ENCODE measurements at places on chromosomes 3 and 15.
A peak's percentile ranks its signal among the peaks of the same experiment; 100 is the strongest.

DNA sequence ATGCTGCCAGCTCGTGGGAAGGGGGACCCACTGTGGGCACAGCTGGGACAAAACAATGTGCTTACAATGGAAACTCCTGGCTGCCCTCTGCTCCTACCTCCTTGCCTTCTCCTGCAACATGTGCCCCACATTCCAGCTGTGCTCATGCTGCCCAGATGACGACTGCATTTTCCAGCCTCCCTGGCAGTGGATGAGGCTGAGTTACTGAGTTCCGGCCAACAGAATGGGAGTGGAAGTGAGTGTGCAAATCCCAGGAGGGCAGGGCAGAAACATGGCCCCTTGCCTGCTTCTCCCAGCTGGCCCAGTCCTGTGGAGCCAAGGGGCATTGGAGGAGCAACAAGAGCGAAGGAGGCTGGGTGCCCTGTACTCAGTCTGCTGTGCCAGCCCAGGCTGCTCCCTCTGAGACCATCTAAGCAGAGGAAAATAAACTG, 17.1 kb downstream of the KLF15 start:
- peaks cover 42% of the 10 kb centered on the region for H3K4me1 ChIP-seq
- no peaks in the 10 kb centered on the region for H3K27me3 ChIP-seq
- DNase-seq: peak; percentile 62
- H3K4me3 ChIP-seq: no peak overlapping the region

DNA sequence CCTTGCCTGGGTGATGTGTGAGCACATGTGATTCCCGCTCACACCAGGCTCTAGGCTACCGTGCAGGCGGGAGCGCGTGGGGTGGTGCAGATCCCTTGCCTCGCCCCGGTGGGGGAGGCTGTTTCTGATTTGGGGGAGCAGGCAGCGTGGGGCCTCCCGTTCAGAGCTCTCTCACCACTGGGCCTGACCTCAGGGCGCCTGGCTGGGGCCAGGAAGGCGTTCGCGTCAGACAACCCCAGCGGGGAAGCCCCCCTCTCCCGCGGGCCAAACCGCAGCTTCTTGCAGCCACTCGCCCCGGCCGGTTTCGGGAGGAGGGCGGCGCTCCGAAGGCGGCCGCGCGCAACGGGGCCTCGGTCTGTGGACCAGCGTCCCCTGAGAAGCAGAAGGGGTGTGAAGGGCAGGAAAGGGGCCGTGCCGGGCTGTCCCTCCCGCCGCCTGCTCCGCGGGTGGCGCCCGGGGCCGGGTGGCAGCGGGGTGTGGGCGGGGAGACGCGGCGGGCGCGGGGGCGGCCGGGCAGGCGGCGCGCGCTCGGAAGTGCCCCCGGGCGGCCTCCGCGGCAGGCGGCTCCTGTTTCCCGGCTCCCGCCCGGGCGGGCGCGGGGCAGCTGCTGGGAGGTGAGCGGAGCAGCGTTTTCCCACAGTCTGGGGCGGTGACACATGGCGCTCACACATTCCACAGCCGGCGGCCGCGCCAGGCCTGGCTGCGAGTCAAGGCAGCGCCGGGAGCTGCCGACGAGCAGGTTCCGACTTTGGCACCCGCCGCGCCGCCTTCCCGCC, 65.1 kb upstream of the HES1 start:
- H3K27me3 ChIP-seq: no peaks in the 10 kb centered on the region
- DNase-seq: peak; percentile 92
- peak overlapping the region; percentile 59 for H3K4me3 ChIP-seq
- no peaks in the 10 kb centered on the region for H3K36me3 ChIP-seq
- peak overlapping the region; percentile 83 for H3K27ac ChIP-seq

DNA sequence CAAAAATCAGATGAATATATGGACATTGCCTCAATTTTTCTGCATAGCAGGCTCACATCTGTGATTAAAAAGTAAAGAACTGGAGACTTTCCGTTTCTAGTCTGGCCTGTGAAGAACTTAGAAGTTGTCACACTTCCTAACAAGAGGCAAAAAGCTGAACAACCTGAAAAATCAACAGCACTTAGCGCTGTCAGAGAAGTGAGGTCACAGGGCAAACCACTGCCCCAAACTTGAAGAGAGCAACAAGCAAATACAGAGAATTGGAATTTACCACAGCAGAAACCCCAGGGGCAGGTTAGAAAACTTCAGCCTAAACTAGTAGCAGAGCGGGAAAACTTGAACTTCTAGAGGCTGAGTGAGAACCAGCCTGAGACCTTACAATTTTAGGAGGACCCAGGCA, 38.9 kb downstream of the CCDC54 start:
- no peaks in the 10 kb centered on the region for H3K4me1 ChIP-seq
- no peak overlapping the region for H3K4me3 ChIP-seq
- no peaks in the 10 kb centered on the region for H3K27me3 ChIP-seq

- H3K4me3 ChIP-seq: no peak overlapping the region
- no peaks in the 10 kb centered on the region for H3K27me3 ChIP-seq
- no peak overlapping the region for H3K27ac ChIP-seq
- no peaks in the 10 kb centered on the region for H3K36me3 ChIP-seq
- no peaks in the 10 kb centered on the region for H3K4me1 ChIP-seq
Measured at GRCh38 chr3:139906418-139906817, 28.6 kb upstream of the CLSTN2 start.

- DNase-seq: no peak
- H3K27ac ChIP-seq: no peak overlapping the region
- H3K4me3 ChIP-seq: no peak overlapping the region
- peaks cover 43% of the 10 kb centered on the region for H3K36me3 ChIP-seq
- no peaks in the 10 kb centered on the region for H3K27me3 ChIP-seq
- no peaks in the 10 kb centered on the region for H3K4me1 ChIP-seq
Measured at GRCh38 chr15:100614918-100615317, 12.5 kb downstream of the ASB7 start.

DNA sequence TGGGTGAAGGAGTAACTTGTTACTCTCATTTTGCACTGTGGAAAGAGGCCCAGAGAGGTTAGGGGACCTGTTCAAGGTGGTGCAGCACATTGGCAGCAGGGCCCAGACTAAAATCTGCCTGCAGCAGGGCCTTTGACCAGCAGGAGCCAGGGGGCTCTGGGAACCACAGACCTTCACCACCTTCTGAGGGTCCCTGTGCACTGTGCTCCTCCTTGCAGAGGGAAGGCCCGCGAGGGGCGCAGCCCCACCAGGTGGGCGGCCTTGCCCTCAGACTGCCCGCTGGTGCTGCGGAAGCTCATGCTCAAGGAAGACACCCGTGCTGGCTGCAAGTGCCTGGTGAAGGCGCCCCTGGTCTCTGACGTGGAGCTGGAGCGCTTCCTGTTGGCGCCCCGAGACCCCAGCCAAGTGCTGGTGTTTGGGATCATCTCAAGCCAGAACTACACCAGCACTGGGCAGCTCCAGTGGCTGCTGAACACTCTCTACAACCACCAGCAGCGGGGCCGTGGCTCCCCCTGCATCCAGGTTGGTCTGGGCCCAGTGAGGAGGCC, 61.5 kb upstream of the FGD5 start:
- no peaks in the 10 kb centered on the region for H3K36me3 ChIP-seq
- no peak overlapping the region for H3K27ac ChIP-seq
- no peaks in the 10 kb centered on the region for H3K27me3 ChIP-seq
- H3K4me1 ChIP-seq: no peaks in the 10 kb centered on the region

DNA sequence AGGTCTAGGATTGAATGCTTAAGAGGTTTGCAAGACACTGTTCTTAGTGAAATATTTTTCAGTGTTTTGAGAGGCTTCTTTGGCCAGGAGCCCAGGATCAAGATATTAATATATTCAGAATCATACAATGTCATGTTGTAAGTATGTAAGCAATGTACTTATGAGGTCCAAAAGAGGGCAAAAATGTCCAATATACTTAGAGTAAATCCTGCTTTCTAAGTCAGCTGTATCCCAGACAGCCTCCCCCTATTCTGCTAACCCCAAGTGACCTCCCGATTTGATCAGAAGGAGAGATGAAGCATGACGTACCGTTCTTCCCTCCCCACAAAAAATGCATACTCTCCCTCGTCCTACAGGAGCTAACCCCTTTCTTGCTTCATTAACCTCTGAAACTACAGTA, 70.9 kb downstream of the CHAC1 start:
- no peaks in the 10 kb centered on the region for H3K27me3 ChIP-seq
- no peak overlapping the region for H3K27ac ChIP-seq
- no peaks in the 10 kb centered on the region for H3K4me1 ChIP-seq
- no peaks in the 10 kb centered on the region for H3K36me3 ChIP-seq
- DNase-seq: no peak

GRCh38 chr3:70982284-70982683, 601.2 kb downstream of the FOXP1 start:
- H3K27ac ChIP-seq: peak overlapping the region; percentile 64

DNA sequence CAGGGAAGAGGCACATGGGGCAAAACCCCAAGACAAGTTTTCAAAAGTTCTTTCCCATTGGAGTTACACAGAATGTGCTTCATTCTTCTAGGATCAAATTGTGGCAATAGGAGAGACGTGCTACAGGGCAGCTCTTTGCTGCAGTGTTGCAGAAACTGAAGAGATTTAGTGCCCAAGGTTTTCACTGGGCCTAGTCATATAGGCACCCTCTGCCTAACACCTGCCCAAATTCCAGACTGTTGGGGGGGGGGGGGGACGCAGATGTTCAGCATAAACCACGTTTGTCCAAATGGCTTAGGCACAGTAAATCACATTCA, 346.8 kb upstream of the ZNF717 start:
- H3K36me3 ChIP-seq: no peaks in the 10 kb centered on the region
- no peaks in the 10 kb centered on the region for H3K4me1 ChIP-seq
- H3K27me3 ChIP-seq: no peaks in the 10 kb centered on the region

GRCh38 chr15:71051539-71051938, 63.7 kb upstream of the THSD4 start:
- no peaks in the 10 kb centered on the region for H3K27me3 ChIP-seq
- DNase-seq: no peak
- H3K27ac ChIP-seq: no peak overlapping the region
- H3K4me1 ChIP-seq: no peaks in the 10 kb centered on the region

DNA sequence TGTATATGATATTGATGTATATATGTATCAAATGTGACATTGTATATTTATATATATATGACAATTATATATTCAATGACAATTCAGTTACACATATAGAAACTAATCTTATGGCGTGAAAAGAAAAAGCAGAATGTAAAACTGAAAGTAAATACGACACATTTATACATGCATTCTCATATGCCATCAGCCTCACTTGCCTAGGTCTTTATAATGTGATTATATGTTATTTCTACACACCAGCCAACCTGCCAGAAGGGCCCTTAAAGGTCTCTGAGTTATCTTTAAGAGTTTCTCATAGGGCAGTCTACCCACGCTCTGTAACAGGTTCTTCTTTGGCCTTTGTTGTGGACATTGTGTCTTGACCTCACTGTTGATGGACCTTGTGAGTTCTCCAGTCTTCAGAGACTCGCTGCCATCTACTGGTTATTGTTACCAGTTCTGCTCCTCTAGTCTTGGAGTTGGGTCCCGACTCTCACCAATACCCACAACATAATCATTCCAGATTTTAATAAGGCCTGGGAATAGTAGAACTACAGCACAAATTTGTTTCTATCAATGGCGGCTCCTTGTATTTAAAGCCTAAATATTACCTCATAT, 371.5 kb upstream of the GOLIM4 start:
- no peaks in the 10 kb centered on the region for H3K36me3 ChIP-seq
- H3K27ac ChIP-seq: no peak overlapping the region
- no peak overlapping the region for H3K4me3 ChIP-seq
- DNase-seq: no peak
- no peaks in the 10 kb centered on the region for H3K27me3 ChIP-seq

DNA sequence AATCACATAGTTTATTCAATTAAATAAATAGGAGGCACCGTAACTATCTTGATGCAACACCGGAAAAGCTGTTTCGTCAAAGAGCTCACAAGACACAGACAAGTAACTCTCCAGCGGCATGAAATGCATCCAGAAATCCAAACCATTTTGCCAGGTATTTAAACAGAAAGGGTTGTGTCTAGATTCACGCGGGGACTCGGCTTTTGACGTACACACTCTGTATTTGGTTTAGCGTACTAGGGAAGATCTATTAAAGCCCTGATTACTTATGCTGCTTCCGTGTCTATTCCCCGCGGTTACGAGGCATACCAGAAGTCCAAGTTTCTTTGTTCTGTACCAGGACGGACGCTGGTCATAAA, 718 bp downstream of the BNIP2 start:
- H3K36me3 ChIP-seq: no peaks in the 10 kb centered on the region
- H3K27ac ChIP-seq: peak overlapping the region; percentile 100
- peak overlapping the region; percentile 96 for H3K4me3 ChIP-seq
- no peak for DNase-seq
- H3K27me3 ChIP-seq: no peaks in the 10 kb centered on the region

GRCh38 chr15:60184579-60184978, 180.5 kb downstream of the FOXB1 start:
- no peak overlapping the region for H3K4me3 ChIP-seq
- no peaks in the 10 kb centered on the region for H3K4me1 ChIP-seq
- DNase-seq: no peak
- H3K27ac ChIP-seq: no peak overlapping the region
- H3K27me3 ChIP-seq: no peaks in the 10 kb centered on the region

DNA sequence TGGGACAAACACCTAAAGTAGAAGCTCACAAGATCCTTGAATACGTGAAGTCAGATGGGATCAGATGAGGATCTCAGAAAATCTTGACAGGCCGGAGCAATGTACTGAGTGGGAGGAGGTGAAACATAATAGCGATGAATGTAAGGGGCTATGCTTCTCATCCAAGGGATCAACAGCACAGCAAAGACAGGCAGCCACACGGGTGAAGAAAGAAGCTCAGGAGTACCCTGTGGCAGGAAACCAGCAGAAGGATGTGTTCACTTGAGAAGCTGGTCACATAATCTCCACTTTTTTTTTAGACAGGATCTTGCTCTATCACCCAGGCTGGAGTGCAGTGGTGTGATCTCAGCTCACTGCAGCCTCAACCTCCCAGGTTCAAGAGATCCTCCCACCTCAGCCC, 92.4 kb downstream of the MEGF11 start:
- H3K36me3 ChIP-seq: no peaks in the 10 kb centered on the region
- DNase-seq: no peak
- H3K4me3 ChIP-seq: no peak overlapping the region
- no peaks in the 10 kb centered on the region for H3K27me3 ChIP-seq
- no peak overlapping the region for H3K27ac ChIP-seq
- H3K4me1 ChIP-seq: no peaks in the 10 kb centered on the region

DNA sequence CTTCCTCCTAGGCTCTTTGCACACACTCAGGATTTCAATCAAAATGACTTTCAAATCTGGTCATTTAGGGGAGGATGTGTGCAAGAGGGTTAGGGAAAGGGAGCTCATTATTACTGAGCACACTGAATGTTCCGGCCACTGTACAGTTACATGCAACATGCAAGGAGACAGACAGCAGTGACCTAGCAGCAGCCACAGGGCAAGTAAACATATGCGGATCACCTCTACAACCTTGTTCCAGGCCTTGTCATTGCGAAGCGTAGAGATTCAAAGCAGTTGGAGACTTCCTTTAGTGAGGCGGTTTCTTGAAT, 837.6 kb downstream of the AGBL1 start:
- H3K36me3 ChIP-seq: no peaks in the 10 kb centered on the region
- no peak for DNase-seq

- H3K4me1 ChIP-seq: peaks cover 6% of the 10 kb centered on the region
- no peaks in the 10 kb centered on the region for H3K36me3 ChIP-seq
- no peak for DNase-seq
- H3K27ac ChIP-seq: no peak overlapping the region
Measured at GRCh38 chr3:188194332-188194731, 40.4 kb downstream of the LPP start.

All from right lobe of liver (tissue), 6 donors.